DMS 273 treated with DMSO at 0.1 percent for 48 hours (cell line): ENCODE measurements at places on chromosomes 2 and 18.

DNA sequence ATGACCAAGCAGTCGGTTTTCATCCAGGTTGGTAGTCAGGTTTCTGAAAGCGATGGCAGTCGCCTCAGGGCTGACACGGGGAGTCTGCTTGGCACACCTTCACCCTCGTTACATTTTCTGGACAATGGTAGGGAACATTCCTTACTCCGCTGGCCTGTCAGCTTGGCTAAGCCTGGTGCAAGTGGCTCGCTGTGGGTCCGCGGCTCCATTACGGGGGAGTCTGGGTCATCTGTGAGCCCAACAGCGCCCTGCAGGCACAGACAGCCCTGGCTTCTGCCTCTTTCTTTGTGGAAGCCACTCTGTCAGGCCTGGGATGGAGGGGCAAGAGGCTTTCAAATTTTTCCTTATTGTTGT, 95.6 kb downstream of the HDAC4 start:
- DNase-seq, result no peak

DNA sequence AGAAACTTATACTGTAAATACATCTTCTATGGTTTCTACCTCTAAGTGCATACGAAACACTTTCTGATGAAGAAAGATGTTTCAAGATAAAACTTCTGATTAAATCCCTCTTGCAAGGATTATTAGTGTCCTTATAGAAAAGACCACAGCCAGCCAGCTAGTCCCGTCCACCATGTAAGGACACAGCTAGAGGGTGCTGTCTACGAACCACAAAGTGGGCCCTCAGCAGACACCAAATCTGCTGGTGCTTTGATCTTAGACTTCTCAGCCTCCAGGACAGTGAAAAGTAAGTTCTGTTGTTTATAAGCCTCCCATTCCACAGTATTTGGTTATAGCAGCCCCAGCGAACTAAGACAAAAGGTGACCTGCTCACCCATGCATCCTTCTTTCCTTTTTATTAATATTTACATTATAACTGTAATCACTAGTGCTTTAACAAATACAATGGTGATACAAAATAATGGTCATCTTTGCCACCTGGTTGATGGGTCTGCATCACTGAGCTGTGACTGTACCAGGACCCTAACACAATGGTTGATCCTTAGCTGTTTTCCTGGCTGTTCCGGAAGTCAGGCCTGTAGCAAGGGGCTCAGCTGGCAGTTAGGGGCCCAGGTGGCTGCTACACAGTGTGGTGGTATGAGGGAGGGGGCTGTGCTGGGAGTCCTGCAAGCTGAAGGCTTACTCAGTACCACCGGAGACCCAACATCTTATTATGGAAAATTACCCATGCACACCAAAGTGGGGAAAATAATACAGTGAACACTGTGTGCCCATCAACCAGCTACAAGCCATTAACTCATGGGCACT, 108.5 kb upstream of the SMAD7 start:
- DNase-seq, result no peak

GRCh38 chr2:172328103-172328841, 99.1 kb upstream of the ITGA6 start:
- DNase-seq, result no peak

- DNase-seq, result no peak
Observed at GRCh38 chr2:10141736-10142639, 19.4 kb downstream of the RRM2 start.

- no peak for DNase-seq
Observed at GRCh38 chr2:48279344-48280090, 250.4 kb upstream of the STON1 start.

- DNase-seq, result no peak
Observed at GRCh38 chr2:191176305-191176704, 25.5 kb upstream of the STAT4 start.

DNA sequence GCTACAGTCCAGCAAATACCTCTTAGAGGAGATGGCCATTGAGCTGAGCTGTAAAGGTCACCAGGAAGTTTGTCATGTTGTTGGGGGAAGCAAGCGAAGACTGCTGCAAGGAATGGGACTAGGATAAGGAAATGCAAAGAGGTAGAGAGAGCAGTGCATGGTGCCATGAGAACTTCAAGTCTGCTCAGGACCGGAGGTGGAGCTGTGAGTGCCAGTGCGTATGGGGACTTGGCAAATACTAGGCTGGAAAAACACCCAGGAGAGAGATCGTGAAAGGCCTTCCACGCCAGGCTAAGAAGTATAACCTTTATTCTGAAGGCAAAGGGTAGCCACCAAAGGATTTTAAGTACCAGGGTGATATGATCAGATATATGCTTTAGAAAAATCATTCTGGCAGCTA, 71.3 kb downstream of the MEIS1 start:
- DNase-seq, result no peak

GRCh38 chr2:189543367-189543766, 37.2 kb downstream of the SLC40A1 start:
- no peak for DNase-seq

DNA sequence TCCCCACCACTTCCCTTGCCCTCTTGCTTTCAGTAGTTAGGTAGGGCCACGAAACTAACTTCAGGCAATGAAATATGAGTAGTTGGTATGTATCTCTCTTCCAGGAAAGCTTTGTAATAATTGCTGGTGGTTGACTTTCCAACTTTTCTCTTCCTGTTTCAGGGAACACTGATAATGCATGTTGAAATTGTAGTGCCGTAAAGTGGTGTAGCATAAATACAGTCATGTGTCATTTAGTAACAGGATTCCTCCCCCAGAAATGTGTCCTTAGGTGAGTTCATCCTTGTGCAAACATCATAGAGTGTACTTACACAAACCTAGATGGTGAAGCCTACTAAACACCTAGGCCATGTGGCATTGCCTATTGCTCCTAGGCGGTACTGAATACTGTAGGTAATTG, 429.2 kb downstream of the PID1 start:
- DNase-seq, result no peak

- DNase-seq, result no peak
Observed at GRCh38 chr2:88540346-88540745, 86.9 kb downstream of the EIF2AK3 start.

- DNase-seq, result no peak
Observed at GRCh38 chr2:46818141-46818621, 97.4 kb downstream of the MCFD2 start.

GRCh38 chr2:24403168-24403831, 43.0 kb upstream of the ITSN2 start:
- no peak for DNase-seq

GRCh38 chr2:144230033-144230432, 289.9 kb downstream of the ZEB2 start:
- peak; percentile 68 for DNase-seq

DNA sequence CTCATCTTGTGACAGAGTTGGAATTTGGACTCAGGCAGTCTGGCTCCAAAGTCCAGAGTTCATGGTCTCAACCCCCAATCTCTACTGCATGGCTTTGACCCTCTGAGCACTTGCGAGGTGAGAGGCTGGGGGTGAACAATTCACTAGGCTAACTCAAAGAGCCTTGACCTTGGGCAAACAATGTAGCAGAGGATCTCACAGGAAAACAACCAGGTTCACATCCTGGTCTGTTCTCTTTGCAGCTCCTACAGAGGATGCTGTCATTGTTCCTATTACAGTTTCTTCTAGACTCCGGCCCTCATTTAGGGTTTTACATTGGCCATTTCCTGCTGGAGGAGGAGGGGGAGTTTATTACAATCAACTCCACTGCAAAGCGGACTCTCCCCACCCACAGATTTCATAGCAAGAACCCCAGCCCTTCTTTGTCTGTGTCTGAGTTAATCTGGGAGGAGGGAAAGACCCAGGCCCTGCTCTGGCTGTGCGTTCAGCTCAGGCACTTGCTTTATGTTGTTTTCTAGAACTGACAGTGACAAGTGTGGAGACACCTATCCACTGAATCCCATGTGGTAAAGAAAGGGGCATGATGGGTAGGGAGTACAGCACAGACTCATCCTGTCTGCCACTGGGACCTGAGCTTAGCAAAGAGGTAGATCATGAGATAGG, 101.6 kb downstream of the LBH start:
- DNase-seq, result no peak

- DNase-seq, result no peak
Observed at GRCh38 chr18:62682371-62682770, 33.0 kb upstream of the PHLPP1 start.

DNA sequence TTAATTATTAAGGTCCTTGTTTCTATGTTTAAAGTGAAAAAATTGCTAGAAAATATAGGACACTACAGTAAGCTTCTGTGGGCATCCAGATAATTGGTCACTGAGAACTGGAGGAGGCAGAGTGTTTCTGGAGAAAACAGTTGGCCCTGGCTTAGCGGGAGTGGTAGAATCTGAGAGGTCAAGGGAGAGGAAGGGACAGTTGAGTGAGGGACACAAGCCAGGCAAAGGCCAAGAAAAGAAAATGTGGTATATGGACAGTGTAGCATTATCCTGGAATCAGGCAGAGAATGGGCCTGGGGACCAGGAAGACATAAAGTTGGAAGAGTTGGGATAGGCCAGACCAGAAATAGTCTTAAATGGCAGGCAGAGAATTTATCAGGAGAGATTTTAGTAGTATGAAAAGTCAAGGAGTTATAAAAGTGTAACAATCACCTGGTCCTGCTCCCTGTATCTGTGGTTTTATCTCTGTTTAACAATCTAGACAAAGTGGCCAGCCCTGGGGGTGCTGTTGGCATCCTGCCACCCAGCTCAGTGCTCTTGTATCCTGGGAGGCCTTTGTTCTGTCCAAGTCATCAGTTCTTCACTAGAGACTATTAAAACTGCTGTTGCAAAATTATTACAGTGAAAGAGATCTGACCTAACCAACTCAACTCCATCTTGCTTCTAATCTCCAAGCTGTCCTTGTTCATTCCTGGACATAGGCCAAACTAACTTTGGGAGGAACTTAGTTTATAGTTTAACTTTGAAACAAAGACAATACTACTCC, 15.4 kb upstream of the MSGN1 start:
- no peak for DNase-seq

- no peak for DNase-seq
Observed at GRCh38 chr2:225742487-225742886, 343.0 kb downstream of the NYAP2 start.

DNA sequence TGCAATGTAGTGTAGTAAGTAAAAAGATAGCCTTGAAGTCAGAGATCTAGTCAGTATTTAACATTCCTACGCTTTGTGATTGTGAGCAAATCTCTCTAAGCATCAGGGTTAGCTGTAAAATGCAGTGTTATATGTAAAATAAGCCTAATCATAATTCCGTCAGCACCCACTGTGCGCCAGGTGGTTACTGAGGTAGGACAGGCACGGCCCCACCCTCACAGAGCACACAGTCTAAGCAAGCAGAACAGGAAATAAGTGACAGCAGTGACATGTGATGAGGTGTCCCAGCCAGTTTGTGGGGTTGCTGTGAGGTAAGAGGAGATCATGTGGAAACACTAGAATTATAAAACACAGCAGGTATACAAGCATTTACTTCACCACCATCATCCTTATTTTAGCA, 267.1 kb downstream of the ICOS start:
- DNase-seq, result no peak

DNA sequence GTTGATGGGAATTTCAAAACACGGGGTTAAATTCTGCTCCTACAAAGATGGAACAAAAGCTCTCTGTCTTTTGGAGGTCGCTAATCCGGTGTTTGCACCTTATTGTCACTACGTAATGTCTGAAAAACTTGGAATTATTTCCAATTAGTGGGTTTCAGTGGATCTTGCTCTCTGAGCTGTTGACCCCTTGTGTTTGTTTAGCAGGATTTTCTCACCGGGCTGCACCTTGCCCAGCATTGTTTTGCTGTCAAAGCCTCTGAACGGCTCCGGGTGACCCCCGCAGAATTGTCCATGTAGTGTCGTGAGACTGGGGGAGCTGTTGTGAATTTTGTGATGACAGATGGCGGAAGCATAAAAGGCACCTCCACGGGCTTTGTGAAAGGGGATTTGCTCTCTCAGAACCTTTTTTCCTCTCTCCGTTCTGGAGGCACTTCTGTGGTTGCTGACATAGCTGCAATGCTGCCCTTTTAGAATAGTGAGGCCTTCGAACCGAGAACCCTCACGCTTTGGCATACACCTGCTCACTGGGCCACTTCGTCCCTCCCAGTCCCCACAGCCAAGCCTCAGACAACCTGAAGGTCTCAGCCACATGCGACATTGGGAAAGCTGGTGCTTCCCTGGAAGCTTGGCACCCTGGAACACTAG, 129.4 kb downstream of the ACOXL start:
- DNase-seq, result no peak

GRCh38 chr18:8556424-8556823, 52.8 kb upstream of the RAB12 start:
- no peak for DNase-seq

DNA sequence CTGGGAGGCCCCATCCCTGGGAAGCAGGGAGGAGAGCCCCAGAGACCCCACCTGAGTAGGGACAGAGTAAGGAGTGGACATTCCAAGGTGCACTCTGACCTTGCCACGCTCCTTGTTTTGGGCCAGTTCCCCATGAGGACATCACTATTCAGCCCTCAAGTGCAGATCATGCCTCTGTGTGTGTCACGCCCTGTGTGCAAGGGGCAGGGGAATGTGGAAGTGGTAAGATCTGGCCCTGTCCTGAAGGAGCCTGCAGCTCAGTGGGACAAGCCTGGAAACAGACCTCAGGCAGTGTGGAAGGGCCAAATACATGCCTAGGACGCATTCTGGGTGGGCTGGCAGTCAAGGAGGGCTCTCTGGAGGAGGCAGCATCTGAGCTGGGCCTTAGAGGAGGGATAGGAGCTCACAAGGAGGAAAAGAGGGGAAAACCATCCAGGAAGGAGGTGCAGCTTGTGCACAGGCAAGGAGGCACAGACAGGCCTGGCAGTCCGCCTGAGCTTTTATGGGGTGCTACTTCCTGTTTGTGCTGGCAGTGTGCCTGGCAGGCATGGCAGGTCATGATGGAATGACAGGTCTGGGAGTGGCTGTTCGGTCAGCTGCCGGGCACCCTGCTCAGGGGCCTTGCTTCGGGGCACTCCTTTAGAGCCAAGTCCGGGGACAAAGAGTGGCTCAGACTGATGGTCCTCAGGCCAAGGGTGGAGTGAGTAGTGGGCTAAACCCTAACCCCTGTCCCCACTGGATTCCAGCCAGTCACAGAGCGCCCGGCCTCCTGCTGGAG, 3.3 kb downstream of the KLHL30 start:
- DNase-seq, result no peak

DNA sequence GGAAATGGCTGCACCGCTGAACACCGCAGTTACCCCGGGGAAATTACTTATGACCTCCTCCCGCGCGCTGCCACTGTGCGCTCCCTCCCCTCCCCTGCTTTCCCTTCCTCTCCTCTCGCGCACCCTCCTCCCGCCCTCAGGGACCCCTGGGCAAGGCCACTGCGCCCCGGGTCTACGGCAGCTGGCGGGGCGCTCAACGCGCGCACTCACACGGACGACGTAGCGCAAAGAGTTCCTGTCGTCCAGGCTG, 7.9 kb downstream of the ALPP start:
- DNase-seq, result no peak

DNA sequence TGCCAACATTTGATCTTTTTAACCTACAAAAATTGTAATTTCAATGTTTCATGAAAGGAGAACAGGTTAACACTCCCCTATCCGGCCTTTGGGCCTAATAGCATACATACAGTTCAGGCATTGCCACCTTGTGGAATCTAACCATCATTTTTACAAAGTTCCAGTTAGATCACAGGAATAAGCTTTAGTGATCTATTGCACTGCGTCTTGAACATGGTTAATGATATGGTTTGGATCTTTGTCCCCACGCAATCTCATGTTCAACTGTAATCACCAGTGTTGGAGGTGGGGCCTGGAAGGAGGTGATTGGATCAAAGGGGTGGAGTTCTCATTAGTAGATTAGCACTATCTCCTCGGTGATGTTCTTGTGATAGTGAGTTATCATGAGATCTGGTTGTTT, 58.2 kb upstream of the NEUROD1 start:
- no peak for DNase-seq
